ENCODE measurements at places on chromosomes 2 and 18.

DNA sequence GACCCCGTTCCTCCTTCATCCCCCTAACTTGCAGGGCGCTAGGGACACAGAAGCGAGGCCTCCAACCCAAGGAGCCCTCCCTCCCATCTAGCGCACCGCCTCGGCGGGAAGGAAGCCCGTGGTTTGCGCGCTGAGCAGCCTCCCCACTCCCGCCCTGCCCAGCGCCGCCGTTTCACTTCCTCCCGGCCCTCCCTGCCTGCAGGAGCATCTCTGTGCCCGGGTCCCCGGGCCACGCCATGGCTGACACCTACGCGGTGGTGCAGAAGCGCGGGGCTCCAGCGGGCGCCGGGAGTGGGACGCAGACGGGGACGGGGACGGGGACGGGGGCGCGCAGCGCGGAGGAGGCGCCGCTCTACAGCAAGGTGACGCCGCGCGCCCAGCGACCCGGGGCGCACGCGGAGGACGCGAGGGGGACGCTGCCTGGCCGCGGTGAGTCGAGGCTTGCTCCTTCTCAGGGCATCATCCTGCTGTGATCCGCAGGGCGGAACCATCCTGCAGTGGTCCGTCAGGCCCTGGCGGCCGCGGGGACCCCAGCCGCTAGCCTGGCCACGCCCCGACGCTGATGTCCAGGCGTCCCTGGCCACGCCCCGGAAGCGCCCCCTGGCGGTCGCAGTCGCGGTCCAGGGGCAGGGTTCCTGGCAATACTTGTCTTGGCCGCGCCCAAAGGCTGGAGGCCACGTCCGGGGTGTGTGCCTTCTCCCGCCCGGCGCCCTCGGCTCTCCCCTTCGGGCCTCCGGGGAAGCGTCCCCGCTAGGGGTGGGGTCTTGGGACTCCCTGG is 16.4 kb downstream of the PTPN18 start:
- DNase-seq: peak; percentile 66

DNA sequence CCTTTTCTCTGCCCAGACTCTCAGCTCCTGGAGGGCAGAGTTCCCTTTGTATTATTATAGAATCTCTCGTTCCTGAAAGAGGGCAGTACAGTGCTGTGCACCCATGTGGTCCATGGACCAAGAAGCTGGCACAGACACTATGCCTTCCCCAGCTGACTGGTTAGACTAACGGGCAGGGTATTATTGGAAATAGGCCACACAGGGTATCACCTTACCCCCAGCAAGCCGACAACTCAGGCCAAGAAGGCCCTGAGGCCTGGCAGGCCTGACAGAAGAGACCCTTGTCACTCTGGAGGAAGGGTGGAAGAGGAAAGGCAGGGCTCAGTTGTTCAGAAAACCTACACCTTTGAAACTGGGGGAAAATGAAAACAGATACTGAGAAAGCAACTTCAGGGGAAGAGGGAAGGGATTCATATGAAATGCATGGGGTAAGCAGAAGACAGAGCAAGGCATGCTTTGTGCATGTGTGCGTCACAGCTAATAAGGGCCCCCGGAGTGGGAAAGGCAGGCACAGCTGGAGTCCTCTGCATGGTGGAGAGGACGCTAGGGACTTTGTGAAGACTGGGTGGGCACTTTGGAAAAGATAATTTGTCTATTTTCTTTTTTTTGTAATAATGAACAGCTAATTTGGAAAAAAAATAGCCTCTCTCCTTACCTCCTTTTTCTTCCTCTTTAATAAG is 476.8 kb upstream of the CELF4 start:
- no peak for DNase-seq

- DNase-seq: no peak
Measured at GRCh38 chr2:2614452-2614851, 283.4 kb upstream of the MYT1L start.

DNA sequence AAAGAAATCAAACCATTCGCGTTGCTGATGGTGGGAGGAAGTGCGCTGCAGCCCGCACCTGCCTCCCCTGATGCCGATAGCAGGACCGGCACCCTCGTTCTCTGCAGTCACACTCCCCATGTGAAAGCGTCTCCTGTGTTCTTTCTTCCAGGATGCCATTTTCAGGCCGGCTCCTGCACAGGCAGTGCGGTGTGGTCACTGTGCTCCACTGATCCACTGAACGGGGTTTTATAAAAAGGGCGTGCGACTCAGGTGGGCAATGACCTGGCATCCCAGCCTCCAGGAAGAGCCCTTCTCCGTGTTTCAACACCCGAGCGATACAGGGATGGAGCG is 88.3 kb upstream of the SNTG2 start:
- DNase-seq: no peak

DNA sequence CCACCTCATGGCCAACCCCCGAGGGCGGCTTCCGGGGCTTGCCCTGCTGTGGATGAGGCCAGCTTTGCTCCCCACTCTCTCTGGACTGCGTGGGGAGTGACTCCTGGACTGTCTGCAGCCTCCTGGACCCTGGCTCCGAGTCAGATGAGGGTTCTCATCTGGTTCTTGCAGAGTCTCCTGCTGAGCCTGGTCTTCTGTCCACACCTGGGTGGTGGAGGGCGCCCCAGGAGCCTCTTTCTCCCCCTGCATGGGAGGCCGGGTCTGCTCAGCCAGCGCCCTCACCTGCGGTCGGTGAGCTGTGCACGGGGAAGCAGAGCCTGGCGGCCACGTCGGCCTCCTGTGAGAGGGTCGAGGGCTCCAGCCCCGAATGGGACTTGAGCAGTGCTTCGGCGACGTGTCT is 78.3 kb downstream of the RTP5 start:
- no peak for DNase-seq

DNA sequence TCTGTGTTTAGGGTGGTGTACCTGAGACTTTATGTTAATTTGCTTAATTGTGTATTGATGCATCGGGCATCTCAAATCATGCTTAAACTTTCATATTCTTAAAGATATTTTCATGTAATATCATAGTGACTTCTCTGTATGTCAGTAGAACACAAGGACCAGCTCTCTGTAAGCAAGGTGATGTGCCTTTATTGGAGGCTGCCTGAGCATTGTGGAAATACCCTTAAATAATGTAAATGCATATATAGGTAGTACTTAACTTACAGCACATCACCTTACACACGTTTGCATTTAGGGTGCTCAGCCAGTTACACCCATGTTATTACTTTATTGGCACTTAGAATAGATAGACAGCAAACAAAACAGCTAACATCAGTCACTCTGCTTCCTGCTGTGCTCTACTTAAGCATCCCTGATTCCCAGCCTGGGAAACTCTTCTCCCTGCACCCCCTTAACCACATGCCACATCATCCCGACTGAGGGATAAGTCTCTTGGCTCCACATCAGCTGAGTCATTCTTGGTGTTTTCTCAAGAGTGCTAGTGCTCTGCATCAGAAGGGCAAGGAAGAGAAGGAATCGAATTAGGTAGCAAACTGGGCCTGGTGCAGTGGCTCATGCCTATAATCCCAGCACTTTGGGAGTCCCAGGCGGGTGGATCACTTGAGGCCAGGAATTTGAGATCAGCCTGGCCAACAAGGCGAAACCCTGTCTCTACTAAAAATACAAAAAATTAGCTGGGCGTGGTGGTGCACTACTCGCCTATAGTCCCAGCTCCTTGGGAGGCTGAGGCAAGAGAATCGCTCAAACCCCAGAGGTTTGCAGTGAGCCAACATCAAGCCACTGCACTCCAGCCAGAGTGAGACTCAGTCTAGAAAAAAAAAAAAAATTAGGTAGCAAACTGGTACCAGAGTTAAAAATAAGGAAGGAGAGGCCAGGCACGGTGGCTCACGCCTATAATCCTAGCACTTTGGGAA is 108.7 kb downstream of the MAP3K20 start:
- peak; percentile 99 for DNase-seq

- no peak for DNase-seq
Measured at GRCh38 chr2:141810148-141810547, 320.7 kb downstream of the LRP1B start.

GRCh38 chr2:85971366-85971765 is 82.6 kb upstream of the ST3GAL5 start:
- DNase-seq: peak; percentile 11

- DNase-seq: no peak
Measured at GRCh38 chr2:134258684-134259388, 5.0 kb downstream of the MGAT5 start.

DNA sequence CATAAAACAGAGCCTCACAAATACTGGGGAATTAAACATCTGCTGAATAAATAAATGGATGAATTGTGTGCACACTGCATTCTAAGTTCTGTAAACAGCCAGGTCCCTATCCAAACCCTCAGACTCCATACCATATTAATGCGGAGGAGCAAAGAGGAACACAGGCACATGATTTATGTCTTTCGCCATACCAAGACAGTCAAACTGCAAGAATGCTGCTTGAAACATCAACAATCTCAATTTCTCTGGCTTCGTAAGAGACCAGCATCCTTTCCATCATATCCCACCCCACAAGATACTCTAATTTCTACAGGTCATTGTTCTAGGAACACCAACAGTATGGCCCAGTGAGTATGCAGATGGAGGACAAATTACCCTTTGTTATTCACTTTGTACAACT is 15.0 kb downstream of the KANSL3 start:
- DNase-seq: no peak

GRCh38 chr2:60998628-60999545 is 18.6 kb upstream of the PEX13 start:
- no peak for DNase-seq

GRCh38 chr18:64720781-64721464 is 572.0 kb upstream of the LINC00305 start:
- DNase-seq: no peak

- no peak for DNase-seq
Measured at GRCh38 chr18:1796636-1797035, 774.7 kb downstream of the METTL4 start.

Measured in brain microvascular endothelial cell (primary cell).